ENCODE measurements at places on chromosomes 16 and 17.

GRCh38 chr17:57034807-57035754 lies 50.0 kb upstream of the AKAP1 start:
- no peak for DNase-seq

GRCh38 chr16:16131204-16131603 lies 92.1 kb downstream of the ABCC6 start:
- no peak for DNase-seq

GRCh38 chr17:55983096-55983495 lies 170.2 kb upstream of the ANKFN1 start:
- no peak for DNase-seq

GRCh38 chr17:50658616-50659015 lies 23.9 kb downstream of the ABCC3 start:
- DNase-seq: no peak
